ENCODE measurements at places on chromosomes 12 and 14.

- peak; percentile 16 for DNase-seq
These were observed 315 bp downstream of the ABCD2 start for GRCh38 chr12:39619316-39619659.

DNA sequence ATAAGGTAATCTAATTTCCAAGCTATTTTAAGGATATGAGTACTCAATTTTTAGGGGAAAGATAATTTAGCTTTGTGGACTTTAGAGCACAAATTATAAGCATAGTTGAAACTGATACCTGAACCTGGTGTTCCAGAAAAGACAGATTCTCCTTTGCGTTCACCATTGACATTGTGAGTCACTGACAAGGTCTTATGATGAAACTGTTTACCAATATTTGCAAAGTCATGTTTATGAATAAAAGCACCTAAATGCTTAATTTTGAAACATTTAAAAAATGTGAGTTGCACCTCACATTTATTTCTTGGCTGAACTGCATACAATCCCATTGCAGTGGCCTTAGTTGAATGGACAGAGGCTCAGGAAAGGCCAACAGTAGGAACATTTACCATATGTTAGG is 3.9 kb downstream of the BCAT1 start:
- DNase-seq: no peak

- DNase-seq: no peak
These were observed 61.8 kb upstream of the ATP2B1 start for GRCh38 chr12:89770391-89770790.

- DNase-seq: no peak
These were observed 723.7 kb downstream of the DIO2 start for GRCh38 chr14:79487632-79488031.

- no peak for DNase-seq
These were observed 12.7 kb downstream of the NUP107 start for GRCh38 chr12:68699486-68699885.

- DNase-seq: peak; percentile 70
These were observed 425.6 kb downstream of the NRXN3 start for GRCh38 chr14:78595797-78596196.

GRCh38 chr14:61517911-61518384 is 177.4 kb upstream of the HIF1A start:
- no peak for DNase-seq

- peak; percentile 65 for DNase-seq
These were observed 31.3 kb downstream of the PRKD1 start for GRCh38 chr14:29896354-29896821.

DNA sequence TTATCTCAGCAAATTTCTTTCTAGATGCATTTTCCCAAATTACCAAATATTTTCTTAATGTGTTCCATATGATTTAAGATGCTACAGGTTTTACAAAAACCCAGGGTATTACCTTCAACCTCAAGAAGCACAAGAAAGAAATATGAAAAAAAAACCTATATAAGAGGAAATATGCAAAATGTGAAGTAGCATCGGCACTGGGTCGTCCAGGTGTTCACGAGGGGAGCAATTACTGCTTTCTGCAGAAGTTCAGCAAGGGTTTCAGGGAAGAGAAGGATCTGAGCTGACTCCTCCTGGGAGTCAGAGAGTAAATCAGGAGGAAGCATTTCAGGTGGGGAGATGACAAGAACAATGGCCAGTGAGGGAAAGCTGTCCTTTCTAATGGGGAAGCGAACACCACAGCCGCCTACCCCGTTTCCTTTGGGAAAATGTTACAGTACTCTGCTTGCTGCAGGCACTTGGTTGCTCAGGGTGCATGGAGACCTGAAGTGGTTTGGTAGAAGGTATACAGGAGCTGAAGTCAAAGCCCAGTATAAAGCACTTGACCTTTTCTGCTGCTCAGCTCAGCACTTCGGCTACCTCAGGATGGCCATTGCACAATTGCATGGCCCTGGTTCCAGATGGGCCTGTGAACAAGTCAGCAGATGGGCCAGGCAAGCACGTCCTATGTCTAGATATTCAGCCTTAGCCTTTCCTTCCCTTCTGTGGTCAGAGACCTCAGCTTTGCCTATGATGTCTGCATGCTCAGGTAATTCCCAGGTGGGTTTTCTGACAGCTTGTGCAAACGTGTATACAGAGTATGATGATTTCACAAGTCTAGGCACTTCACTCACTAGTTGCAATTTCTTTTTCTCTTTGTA is 155.6 kb downstream of the PAX9 start:
- no peak for DNase-seq

- peak; percentile 82 for DNase-seq
These were observed 23.3 kb upstream of the MYF6 start for GRCh38 chr12:80684077-80684495.

- DNase-seq: no peak
These were observed 136.2 kb upstream of the RTL1 start for GRCh38 chr14:101039755-101040138.

DNA sequence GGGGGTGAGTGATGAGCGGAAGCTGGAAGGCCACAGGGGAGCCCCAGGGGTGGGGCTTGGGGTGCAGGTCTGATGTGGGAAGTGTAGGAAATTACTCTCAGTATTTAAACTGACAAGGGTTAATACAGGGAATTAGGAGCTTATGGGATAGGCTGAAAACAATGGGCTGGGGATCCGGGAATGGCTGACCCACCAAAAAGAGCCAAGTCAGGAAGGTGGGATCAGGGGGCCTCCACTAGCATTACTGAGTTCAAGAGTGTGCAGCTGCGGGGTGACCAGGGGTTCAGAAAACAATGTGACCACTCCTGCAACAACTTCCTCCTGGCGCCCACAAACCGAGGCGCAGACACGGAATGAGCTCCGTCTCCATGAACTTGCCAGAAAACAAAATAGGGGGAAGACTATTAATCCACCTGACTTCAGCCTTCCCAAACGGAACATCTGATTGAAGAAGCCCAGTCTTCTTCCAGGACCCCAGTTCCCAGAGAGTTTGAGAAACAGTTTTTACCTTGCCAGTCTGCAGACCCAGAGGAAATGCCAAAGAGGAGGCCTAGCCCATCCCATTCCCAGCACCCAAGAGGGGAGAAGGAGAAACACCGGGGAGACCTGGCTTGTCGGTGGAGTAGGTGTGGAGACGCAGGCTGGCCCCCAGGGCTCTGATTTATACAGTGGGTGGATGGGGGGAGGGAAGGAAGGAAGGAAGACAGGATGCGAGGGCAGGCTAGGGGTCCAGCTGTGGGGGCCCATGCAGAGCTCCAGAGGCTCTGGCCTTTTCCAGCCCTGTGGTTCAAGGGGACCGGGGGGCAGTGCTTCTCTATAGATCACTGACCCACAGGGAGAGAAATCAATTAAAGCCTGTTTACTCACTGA is 16.5 kb upstream of the YY1 start:
- DNase-seq: no peak

- DNase-seq: no peak
These were observed 40.8 kb upstream of the EPS8 start for GRCh38 chr12:15829949-15830348.

DNA sequence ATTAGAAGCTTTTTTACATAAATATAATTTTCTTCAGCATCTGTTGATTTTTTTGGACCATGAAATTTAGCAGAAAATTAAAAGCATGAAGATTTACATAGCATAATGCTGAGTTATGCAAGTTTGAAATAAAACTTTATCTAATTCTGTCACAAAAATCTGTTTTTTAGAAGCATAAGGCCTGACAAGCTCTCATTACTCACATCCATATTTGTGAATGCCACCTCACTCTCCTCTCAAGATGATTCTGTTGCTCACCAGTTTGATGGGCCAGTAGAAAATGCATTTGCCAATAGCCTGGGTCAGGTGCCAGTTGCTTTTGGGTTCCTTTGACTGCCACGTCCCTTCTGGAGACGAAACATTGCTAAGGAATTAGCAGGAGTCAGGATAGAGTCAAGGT is 181.5 kb upstream of the ATP2B1 start:
- no peak for DNase-seq

- no peak for DNase-seq
These were observed 5.1 kb upstream of the TUNAR start for GRCh38 chr14:95871531-95871930.
